Activated CD8-positive, alpha-beta memory T cell treated with anti-CD3 and anti-CD28 coated beads for 1 hour (primary cell): ENCODE measurements at places on chromosomes 6 and 20.

- DNase-seq = no peak
Measured at GRCh38 chr6:26183581-26184366, 96.5 kb downstream of the HFE start.

- no peak for DNase-seq
Measured at GRCh38 chr6:30311671-30312070, 15.1 kb upstream of the TRIM39 start.

DNA sequence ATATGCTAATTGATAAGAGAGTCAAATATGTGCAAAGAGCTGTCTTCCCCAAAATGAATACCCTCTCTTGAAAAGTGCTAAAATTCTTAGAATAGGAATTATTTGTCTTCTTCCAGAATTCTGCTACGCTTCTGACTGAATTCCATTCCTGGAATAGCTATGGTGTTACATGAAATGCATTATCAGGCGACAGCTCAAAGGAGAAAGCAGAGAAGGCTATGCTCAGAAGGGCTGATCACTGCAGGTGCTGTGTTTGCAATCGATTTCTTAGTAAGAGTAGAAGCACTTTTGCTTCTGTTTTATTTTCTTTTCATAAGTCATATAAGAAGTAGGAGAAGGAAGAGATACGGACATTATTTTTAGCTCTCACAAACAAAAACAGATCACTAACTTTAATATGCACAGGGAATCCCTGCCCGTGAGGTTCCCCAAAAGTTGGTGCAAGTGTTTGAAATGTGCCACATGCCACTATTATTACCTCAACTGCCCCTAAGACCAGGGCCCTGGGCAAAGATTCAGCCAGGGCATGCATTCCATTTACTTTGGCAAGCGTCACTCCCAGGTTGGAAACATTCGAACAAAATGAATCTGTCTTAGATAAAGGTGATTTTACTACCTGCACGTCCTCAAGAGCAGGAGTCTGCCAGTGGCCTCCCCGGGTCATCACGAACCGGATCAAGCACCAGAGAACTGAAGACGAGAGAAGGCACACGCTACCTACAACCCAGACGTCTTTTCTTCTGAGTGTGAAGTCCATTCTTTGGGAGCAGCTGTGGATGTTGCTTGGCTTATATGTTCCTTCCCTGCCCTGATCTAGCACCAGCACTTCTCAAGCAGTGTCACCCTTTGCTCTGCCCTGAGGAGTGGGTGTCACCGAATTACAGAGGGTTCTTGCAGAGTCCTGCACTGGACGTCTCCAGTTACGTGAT is 7.2 kb downstream of the MYLK4 start:
- DNase-seq = no peak

GRCh38 chr20:38260378-38261053 is at the start of gene KIAA1755:
KIAA1755 (minus strand) TSS chr20:38260735; CDS start chr20:38260500, 235 bp downstream.
- no peak for DNase-seq

DNA sequence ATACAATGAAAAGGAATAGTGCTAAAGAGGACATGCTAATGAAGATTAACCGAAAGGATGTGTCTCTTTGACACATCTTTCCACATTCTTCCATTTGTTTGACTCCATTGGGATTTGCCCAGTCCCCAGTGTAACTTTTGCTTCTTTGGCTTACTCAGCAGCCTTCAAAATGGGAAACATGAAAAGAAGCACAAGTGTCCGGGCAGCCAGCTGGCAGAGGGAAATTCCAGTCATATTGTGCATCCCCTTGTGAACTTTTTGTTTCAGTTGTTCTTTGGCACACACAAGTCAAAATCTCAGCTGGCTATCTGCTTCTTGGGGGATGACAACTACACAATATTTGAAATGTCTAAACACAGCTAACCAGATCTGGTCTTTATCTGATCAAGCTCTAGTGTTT is 157.4 kb downstream of the OGFRL1 start:
- no peak for DNase-seq

- DNase-seq = no peak
Measured at GRCh38 chr6:43052842-43053544, 658 bp downstream of the CUL7 start.

DNA sequence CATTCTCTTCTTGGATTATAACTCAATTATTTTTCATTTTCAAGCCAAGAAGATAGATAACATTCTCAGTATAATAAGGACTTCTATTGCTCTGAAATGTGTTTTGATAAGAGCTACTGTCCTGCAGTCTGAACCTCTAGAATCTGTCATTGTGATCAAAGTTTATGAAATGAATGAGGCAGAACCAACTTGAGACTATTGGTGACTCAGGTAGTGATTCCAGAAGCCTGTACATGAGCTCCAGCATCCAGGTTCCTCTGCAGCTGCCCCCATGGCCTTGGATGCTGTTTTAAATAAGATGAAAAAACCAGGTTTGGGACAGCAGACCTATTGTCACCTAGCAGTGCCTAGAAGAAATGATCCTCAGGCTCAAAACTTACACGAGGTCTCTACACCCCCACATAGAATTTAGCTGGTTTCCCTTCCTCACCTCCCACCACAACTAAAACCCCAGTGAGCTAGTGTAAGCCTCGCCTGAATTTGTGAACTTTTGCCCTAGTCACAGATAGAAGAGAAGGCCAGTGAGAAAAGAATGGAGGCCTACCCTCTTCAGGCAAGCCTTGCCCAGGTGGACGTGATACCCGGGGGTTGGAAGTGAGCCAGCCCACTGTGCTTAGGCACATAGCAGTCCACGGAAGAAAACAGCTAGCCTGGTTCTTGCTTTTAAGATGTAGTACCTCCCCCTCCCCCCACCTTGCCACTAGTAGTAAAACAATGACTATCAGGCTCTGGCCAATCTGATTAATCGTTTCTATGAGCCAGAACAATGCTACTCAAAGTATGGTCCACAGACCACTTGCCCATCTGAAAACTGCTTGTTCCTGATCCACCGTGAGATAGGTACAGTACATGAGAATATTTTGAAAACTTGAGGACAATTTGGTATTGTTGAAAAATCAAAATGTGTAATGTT is 73.0 kb upstream of the SYNJ2 start:
- DNase-seq = no peak

- no peak for DNase-seq
Measured at GRCh38 chr6:100719883-100720682, 161.0 kb downstream of the ASCC3 start.

- DNase-seq = no peak
Measured at GRCh38 chr20:24964506-24964840, 15.4 kb downstream of the CST7 start.

DNA sequence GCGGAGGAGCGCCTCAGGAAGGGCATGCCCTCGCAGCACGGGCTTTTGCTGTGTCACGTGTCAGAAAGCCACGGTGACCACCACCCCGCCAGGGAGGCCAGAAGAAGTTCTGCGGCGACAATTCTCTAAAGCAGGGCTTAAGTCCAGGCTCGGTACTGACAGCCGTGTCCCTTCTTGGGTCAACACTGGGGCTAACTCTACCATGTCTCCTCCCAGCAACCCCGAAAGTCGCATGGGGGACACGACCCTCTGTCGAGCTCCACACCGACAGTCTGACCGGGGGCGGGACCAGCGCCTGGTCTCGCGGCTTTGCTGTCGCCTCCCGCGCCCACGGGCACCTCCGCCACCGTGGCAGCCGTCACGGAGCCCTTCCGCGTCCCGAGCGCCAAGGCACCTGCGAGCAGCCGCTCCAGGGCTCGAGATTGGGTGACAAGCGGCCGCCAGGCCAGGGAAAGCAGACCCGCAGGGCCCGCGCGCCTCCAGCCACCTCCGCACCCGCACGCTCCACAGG is 534 bp downstream of the NANP start:
- no peak for DNase-seq

GRCh38 chr6:25387483-25387882 is 108.3 kb downstream of the CARMIL1 start:
- DNase-seq = no peak

DNA sequence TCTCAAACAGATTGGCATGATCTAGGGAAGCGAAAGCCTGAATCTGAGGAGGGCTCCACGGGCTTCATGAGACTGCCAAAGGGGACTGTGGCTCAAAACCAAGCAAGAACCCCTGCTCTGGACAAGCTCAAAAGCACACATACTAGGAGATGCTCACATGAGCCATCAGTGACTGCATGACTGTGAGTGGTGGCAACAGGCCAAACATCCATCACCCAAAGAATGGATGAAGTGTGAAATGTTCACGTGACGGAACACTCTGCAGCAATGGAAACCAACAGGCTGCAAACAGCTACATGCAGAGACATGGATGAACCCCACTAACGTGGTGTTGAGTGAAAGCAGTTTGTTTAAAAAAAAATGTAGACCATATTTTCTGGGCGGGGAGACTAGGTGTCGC is 136.3 kb downstream of the PREX1 start:
- DNase-seq = no peak
